ENCODE measurements at places on chromosomes 5 and 9.

DNA sequence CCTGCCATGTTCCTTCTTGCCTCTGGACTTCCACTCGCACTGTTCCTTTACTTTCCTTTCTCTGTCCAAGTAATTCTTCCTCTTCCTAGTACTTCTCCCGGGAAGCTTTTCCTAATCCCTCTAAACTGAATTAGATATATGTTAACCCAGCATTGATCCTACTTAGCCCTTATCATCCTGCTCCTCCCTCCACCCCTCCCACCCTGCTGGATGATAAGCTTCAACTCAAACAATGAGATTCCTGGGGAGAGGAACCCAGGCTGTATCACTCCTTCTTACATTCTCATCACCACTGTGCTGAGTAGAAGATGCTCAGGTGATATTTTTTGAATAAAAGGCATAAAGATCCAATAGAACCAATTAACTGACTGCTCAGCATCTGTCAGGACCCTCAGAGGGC is 45.7 kb downstream of the CDK5RAP2 start:
- no peak for DNase-seq

- peak; percentile 26 for DNase-seq
Observed at GRCh38 chr5:142540922-142541422, 144.9 kb downstream of the FGF1 start.

GRCh38 chr5:103602438-103602837 is 39.8 kb upstream of the NUDT12 start:
- DNase-seq = no peak

- DNase-seq = no peak
Observed at GRCh38 chr9:133656211-133657119, 20.3 kb downstream of the DBH start.

DNA sequence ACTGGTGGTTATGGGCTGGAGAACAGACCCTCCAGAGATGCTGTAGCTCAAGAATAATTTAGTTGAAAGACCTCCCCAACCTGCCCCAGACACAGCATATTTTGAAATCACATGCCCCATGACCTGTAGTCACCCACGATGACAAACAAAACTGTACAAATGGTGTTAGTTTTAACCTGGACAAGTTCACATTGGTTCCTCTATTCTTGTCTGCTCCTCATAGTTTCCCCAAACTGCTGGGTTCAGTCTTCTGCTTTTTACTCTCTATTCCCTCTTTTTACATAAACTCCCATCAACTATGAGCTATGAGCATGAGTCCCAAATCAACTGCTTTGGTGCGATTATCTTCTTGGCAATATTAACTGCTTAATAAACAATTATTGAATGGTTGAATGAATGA is 365.3 kb upstream of the CLINT1 start:
- DNase-seq = no peak

DNA sequence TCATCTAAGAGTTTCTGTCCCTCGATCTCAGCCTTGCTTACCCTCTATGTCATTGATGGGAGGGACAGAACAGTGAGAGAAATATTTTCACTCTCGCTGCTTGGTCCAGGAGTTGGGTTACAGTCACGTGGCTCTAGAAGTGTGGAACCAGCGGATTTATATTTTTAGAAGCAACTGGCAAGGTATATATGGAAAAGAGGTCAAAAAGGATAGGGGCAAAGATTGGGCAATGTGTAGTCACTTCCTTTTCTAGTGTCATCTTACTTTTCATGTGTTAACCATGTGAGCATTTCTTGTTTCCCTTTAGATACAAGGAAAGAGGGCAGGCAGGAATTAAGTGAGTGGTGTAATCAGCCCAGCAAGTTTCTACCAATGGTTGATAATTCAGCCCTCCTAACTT is 111.5 kb upstream of the ZNF366 start:
- no peak for DNase-seq

GRCh38 chr5:96781031-96781971 is 26.4 kb downstream of the ERAP1 start:
- DNase-seq = no peak

GRCh38 chr9:116939161-116939560 is 252.1 kb downstream of the TRIM32 start:
- no peak for DNase-seq

DNA sequence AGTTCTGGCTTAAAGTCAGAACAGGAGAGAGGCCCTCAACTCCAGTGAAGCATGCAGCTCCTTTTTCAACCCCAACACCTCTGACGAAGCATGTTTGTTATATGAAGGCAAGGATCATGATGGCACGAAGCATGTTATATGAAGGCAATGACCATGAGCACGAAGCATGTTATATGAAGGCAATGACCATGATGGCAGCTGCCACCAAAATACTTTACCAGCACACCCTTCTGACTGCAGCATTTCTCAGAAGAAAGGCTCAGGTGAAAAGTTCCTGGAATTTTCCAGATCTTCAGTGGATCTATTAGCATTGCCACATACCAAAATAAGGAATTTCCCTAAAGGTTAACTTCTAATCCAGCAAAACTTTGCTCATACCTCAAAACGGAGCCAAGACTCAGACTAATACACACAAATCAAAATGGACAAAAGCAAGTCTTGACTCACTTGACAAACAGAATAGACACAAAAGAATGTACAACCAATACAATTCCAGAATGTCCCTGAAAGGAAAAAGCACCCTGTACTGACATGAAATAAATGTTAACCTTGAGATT is 217.4 kb downstream of the FANCC start:
- no peak for DNase-seq

- no peak for DNase-seq
Observed at GRCh38 chr5:10195301-10195700, 54.4 kb downstream of the ATPSCKMT start.

DNA sequence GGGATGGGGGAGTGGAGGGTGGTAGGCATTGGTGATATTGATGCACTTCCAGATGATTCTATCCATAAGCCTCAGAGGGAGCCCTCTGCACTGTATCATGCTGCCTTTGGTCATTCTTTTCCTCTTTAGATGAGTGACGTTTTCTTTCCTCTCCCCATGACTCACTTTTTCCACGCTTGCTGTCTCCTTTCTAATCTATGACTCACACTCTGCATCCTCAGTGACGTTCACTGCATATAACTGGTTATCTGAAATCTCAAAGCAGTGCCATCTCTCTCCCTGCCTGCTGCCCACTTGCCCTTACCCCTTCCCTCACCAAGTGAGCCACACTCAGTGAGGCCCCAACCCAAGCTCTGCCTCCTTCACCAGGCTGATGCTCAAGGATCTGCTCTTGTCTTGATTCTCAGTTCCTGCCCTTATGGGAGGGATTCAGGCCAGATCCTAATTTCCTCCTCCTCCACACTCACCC is 31.6 kb downstream of the PTGS1 start:
- no peak for DNase-seq

DNA sequence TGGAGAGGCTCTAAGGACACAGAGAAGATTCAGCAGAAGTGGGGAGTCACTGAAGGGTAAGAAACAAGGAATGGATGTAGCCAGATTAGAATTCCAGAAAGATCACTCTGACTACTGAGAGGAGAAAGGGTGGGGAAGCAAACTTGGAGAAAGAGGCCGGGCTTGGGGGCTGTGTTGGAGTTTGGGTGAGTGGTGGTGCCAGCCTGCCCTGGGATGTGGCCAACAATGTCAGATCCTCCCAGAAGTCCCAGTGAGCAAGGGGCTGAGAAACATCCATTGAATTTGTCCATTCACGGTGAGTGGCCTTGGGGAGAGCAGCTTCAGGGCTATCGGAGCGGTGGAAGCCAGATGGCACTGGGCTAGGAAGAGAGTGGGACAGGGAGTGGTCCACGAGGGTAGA is 60.4 kb downstream of the COL15A1 start:
- DNase-seq = no peak

DNA sequence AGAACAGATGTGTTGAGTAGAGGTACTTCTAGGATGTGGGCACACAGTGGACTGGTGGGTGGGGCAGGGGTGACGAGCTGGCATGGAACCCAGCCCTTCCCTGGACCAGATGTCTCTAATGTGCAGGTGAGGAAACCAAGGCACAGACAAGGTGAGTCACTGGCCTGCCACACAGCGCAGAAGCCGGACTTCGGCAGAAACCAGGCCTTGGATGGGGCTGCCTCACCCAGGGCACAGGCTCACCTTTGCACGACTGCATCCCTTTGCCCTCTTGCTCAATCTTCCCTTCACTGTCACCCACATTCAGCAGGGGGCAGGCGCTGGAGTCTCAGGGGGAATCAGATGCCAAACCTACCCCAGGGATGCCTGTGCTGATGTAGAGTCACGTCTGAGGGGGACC is 65.4 kb upstream of the LMX1B start:
- no peak for DNase-seq

DNA sequence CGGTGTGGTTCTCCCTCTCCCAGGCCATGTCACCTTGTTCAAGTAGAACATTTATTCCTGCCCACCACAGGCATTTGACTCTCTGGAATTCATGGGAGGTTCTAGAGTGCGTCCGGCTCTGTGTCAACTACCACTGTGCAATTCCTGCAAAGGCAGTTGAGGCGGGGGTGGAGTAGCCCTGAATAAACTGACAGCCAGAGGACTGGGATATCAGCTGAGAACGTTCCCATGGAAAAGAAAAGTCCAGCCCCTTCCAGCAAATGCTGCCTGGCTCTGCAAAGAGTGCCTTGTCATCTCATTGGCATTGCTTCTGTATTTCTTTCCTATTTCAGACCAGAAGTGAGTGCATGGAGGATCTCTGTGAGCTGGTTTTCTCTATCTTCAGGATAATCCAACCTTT is 18.9 kb upstream of the MEGF9 start:
- no peak for DNase-seq

DNA sequence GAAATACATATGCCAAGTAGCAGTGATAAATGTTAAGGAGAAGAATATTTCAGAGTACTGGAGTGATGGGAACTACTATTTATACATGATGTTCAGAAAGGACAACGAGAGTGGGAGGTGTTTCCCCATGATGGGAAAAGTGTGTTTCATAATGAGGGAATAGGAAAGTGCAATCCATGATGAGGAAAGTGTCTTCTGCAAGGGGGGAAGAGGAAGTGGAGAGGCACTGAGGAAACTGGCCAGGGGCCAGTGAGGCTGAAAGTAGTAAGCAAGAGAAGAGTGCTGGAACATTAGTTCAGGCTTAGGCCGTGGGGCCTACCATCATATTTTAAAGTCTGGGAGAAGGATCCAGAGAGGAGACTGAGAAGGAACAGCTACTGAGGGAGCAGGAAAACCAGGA is 327.2 kb downstream of the SLF1 start:
- no peak for DNase-seq

DNA sequence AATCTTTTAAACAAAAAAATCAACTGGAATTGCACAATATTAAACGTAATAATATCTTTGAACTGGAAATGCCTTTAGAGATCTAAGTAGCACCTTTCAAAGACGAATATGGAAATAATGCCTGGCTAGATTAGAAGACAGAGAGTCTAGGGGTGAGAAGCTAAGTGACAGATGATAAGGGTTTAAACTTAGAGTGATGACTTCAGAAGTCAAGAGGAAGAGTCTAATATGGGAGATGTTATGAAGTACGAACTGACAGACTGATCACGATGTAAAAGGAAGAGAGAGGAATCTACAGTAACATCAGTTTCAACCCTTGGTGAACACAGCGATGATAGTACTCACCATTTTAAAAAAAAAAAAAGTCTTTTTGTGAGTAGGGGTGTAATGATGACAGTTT is 57.9 kb downstream of the HINT1 start:
- no peak for DNase-seq

GRCh38 chr5:180555168-180555921 is 36.0 kb downstream of the SCGB3A1 start:
- DNase-seq = no peak

DNA sequence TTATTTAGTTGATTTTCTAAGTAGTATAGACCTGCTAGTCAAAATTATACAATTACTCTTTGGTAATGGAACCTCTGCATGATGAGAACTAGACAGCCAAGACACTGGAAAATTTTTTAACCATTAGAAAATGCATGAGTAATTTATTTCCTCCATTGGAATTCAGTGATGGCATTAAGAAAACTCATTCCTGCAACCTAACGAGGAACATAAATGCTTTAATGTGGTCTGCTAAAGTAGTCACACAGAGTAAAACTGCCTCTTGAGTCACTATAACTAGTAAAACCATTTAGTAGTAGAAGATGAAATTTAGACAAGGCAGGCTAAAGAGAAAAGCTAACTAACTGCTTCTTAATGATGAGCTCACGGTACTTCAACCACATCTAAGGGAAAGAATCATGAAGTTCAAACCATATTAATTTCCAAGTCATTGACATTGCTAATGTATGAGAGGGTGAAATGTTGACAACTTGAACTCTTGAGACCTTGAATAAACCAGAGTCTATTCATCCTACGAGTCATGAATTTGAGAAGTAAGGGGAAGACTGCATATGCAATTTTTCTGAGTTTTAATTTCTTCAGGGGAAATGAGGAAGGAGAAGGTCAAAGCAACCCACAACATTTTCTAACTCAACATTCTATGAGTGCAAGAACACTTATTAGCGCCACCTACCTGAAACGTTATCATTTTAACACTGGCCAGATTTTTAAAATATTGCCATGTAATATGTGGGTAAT is 74.4 kb downstream of the GLIS3 start:
- DNase-seq = no peak

GRCh38 chr9:108780942-108781734 is 74.6 kb downstream of the ACTL7B start:
- no peak for DNase-seq

DNA sequence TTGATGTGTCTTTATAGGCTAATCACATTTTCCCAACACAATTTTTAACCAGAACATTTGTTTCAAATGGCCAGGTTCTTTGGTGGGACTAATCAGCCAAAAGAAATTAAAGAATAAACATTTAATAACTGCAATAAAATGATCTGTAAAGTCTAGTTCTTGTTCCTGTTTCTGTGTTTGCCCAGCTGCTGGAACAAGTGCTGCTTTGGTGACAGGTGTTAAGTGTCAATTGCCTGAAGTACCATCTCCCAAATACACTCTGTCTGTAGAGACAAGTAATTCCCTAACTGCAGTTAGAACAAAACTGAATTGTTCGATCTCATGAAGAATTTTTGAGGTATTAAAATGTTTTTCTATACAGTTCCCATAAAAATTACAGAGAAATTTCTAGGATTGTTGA is 402.3 kb upstream of the CHD1 start:
- no peak for DNase-seq

- DNase-seq = no peak
Observed at GRCh38 chr9:69297300-69297980, 27.6 kb upstream of the ENTREP1 start.

DNA sequence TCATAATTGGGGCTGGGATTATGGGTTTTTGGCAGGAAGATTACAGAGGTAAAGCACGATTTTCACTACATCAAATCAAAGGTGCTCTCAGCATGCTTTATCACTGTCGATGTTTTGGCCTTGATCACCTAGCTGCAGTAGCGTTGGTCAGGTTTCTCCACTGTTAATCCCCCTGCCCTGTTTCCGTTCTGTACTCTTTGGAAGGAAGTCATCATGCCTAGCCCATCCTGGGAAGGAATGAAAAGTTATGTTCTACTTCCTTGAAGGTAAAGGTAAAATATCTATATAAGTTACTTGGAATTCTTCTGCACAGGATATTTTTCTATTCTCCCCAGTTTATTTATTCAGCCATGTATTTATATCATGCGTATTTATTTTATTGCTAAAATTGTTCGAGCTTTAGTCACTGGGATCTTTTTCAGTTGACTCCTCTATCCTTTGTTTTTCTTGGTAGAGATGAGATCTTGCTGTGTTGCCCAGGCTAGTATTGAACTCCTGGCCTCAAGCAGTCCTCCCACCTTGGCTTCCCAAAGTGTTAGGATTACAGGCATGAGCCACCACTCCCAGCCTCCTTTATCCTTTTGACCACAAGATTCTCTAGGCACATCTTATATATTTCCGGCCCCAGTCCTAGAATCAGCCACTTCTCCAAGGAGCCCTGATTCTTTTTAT is 25.3 kb downstream of the FAF2 start:
- DNase-seq = no peak

GRCh38 chr9:134951461-134951860 is 33.7 kb upstream of the FCN1 start:
- no peak for DNase-seq

All from right kidney (tissue), 9 donors.